ENCODE measurements at places on chromosomes 3 and 15.

DNA sequence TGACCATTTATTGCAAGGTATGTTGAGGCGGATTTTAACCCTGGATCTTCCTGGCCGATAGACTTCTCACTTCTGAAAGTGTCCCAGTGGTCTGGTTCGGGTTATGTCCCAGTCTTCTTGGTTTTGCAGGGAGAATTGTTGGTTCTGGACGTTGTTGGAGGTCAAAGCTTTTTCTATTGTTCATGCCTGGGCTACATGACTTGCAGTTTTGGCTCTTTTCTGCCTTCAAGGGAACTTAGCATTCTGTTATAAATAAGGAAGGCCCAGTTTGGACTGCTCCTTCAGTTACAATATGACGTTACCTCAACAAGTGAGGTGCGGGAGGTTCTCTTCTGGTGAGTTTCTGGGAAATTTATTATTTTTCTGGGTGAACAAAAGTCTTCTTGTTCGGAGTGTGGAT is 614.3 kb downstream of the DIPK2A start:
- no peak for DNase-seq

GRCh38 chr3:182585532-182586150 is 207.7 kb upstream of the ATP11B start:
- DNase-seq, result no peak

- no peak for DNase-seq
Measured at GRCh38 chr3:196214783-196215441, 1.4 kb upstream of the SLC51A start.

GRCh38 chr3:113896930-113897329 is 50.9 kb upstream of the ZDHHC23 start:
- no peak for DNase-seq

DNA sequence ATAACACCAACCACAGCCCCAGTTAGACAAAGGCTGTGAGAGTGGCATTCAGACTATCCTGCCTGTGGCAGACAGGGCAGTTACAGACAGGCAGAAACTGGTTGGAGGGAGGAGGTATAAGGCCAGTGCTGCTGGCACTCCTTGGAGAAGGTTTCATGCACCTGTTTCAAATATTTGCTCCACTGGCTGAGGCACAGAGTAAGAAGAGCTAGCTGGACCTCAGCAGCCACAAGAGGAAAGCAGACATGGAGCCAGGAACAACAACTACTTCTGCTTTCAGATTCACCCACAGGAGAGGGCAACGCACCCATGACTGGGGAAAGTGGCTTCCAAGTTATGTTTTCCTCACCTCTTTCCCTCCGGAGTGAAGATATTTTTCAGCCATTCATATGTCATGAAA is 11.5 kb upstream of the PRKAR2A start:
- no peak for DNase-seq

DNA sequence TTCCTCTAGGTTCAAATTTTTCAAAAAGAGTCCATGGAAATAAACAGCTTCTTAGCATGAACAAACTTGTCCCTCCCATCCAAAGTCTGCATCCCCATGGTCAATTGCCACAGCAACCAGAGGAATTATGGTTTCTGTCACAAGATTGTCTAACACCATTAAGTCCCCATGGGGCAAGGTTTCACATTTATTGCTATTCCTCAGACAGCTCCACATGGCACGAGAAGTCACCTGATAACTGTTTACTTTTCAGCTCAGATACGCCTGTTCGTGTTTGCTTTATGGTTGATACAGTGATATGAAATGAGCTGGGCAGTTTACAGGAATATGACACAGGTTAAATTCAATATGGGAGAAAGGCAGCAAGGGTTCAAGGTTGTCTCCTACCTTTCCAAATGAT is 37.9 kb upstream of the MUC13 start:
- no peak for DNase-seq

GRCh38 chr3:53589201-53589600 is 94.8 kb downstream of the CACNA1D start:
- DNase-seq, result no peak

- DNase-seq, result no peak
Measured at GRCh38 chr3:172124271-172124670, 84.9 kb downstream of the FNDC3B start.

DNA sequence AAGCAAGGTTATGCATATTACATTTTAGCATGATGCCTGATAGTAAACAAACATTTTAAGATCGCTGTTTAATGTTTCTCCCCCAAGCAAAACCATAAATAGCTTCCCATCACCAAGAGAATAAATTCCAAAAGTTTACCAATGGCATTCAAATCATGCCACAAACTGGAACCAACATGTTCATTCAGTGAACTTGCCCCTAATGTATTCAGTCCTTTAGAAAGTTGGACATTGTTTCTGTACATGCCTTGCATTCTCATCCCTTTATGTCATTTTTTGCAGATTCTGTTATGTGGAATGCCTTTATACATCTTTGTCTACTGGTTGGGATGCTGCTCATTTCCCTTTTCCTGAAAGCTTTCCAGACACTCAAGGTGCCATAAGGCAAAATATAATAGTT is 105.5 kb downstream of the PYDC2 start:
- no peak for DNase-seq

DNA sequence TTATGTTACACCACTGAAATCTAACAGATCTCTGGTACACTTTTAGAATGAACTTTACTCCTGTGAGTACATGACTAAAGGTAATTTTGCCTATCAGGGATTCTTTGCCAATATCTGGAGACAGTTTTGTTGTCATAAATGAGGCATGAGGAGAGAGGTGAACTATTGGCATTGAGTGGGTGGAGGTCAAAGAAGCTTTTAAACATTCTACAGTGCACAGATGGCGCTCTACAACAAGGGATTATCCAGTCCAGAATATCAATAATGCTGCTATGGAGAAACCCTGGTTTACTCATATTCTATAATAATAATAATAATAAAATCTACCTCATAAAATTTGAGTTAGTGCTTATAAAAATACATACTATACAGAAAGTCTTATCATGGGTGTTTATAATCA is 702.3 kb downstream of the SI start:
- no peak for DNase-seq

DNA sequence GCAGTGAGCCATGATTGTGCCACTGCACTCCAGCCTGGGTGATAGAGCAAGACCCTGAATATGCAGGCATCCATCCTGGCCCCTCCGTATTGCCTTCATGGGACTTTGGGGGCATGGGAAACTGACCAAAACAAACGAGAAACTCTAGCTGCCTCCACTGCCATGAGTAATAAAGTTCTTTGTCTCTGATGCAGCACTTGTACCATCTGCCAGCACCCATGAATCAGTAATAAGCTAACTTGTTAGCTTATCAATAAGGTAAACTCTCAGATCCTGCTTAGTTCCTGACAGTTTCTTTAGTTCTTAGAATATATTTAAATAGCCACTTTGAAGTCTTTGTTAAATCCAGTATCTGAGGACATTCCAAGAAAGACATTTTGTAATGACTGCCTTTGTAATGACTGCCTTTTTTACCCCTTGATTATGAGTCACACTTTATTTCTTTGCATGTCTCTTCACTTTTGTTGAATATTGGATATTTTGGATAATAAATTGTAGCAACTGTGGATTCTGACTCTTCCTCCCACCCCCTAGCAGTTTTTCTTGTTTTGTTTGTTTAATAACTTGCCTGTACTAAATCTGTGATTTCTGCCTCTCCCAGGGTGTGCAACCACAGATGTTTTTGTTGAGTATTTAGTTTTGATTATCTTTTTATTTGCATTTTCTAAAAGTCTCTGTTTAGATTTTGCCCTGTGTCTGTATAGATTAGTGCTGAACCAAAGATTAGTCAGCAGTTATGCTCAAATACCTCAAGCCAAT is 136.9 kb downstream of the HCN4 start:
- no peak for DNase-seq

GRCh38 chr15:77027697-77028450 is 32.9 kb downstream of the PSTPIP1 start:
- no peak for DNase-seq

GRCh38 chr3:122533931-122534334 is 19.2 kb upstream of the KPNA1 start:
- peak; percentile 58 for DNase-seq

- no peak for DNase-seq
Measured at GRCh38 chr3:37793889-37794591, 67.6 kb upstream of the CTDSPL start.

DNA sequence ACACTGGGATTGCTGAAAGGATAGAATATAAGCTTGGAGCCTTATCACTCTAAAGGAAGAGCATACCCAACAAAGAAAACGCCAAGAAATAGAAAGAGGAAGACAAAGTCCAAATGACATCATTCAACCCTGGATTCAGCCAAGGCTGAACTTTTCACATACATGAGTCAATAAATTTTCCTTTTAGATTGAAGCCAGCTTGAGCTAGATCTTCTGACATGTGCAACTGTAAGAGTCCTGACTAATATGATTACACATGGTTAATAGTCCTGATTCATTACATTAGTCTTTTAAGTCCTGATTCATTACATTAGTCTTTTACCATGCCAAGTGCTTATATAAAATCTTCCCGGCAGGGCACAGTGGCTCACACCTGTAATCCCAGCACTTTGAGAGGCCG is 13.6 kb upstream of the DENND6A start:
- no peak for DNase-seq

- DNase-seq, result no peak
Measured at GRCh38 chr15:85702321-85703101, 92.2 kb downstream of the KLHL25 start.

- no peak for DNase-seq
Measured at GRCh38 chr3:1068985-1069384, 23.8 kb upstream of the CNTN6 start.

GRCh38 chr3:172552607-172553006 is 29.4 kb upstream of the TNFSF10 start:
- no peak for DNase-seq

GRCh38 chr3:128875556-128876120 is 3.8 kb upstream of the ACAD9 start:
- no peak for DNase-seq

DNA sequence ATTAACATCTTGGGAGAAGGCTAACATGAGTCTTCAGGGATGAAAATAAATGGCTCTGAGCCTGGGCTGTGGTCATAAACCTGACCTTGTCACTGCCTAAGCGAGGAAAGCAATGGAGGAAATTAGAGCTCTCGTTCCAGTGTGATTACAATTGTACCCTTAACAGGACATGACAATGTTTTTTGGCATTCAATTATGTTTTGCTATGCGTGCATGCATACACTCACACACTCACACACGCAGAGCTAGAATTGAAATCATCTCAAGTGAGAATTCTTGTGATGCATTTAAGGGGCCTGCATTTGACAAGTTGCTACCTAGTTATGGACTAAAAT is 24.1 kb downstream of the ZNF80 start:
- no peak for DNase-seq

DNA sequence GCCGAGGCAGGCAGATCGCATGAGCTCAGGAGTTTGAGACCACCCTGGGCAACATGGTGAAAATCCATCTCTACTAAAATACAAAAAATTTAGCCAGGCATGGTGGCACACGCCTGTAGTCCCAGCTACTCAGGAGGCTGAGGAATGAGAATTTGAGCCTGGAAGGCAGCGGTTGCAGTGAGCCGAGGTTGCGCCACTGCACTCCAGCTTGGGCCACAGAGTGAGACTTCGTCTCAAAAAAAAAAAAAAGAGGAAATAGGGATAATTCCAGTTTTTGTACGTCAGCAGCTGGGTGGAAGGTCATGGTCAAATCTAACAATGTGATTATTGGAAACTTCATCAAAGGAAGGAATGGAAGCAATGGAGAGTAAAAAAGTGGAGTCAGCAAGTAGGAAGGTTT is 3.1 kb downstream of the CMC1 start:
- DNase-seq, result no peak

- no peak for DNase-seq
Measured at GRCh38 chr3:49722896-49723295, 855 bp downstream of the GMPPB start.

DNA sequence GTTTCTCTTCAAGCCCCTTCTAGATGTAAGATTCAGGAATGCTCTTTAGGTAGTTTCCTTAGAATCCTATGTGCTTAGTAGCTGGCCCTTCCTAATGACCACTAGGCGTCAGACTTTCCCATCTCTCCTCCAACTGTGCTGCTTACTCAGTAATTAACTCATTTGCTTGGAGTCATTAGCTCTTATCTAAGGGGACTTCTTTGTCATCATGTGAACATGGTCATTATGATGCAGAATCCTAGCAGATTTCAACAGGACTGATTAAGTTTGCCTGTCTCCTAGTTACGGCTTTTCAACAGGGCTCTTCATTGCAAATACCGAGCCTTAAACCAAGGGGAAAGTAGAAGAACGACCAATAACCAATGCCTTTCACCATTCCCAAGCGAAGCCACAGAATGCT is 46.4 kb downstream of the GJD2 start:
- no peak for DNase-seq

DNA sequence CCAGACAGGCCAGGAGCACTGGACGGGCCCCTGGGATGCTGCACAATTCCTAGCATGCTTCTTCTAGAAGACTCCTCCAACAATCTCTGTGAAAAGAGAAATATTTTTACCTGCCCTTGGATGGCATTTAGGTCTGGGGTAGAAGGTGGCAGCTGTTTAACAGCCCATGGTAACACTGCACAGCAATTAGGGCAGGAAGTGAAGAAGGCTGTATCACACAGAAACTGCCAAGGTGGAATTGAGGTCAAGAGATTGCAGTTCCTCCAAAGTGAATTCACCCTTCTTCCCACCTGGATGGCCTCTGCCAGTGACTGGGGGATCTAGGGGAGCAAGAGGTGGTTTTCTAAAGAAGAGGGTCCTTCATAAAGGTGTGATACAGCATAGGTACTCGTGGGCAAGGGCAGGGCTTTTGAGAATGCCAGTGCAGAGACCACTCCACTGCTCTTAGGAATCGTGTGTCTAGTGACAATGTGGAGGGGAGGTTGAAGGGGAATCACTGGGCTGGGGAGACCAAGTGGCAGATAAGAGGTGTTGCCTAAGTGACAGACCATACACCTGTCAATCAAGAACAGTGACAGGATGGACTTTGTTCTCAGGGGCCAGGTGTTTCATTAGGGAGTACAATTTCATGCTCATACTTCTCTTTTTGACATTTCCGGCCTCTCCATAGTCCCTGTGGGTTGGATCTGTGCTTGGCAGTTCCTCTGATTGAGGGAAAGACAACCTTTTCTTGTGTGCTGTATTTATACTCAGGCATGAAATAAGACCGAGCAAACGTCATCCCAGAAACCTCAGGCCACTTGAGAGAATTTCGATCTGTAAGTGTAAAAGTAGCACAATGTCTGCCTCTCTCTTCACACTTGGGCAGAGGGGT is 83.5 kb upstream of the BCL6 start:
- DNase-seq, result peak; percentile 7

DNA sequence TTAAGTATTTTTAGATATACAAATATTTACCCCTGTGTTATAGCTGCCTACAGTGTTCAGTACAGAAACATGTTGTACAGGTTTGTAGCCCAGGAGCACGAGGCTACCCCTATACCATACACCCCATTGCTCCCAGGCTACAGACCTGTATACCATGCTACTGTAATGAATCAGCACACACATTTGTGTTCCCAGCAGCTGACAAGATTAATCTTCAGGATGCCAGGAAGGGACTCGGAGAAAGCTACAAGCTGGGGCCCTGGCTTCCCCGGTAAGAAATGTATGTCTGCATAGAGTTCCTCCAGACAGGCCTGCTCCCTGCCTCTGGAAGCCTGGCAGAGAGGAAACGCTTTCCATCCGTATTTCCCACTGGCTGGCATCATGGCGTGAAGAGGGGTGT is 136.5 kb downstream of the XXYLT1 start:
- DNase-seq, result no peak

- no peak for DNase-seq
Measured at GRCh38 chr15:31435912-31436628, 109.4 kb downstream of the KLF13 start.

GRCh38 chr3:107630779-107631178 is 108.0 kb downstream of the BBX start:
- DNase-seq, result no peak

GRCh38 chr3:27628026-27628750 is 93.9 kb downstream of the EOMES start:
- no peak for DNase-seq

- no peak for DNase-seq
Measured at GRCh38 chr3:29381595-29381994, 100.7 kb downstream of the RBMS3 start.

All from GM18507 (cell line).